ENCODE measurements at places on chromosomes 1 and 21.

DNA sequence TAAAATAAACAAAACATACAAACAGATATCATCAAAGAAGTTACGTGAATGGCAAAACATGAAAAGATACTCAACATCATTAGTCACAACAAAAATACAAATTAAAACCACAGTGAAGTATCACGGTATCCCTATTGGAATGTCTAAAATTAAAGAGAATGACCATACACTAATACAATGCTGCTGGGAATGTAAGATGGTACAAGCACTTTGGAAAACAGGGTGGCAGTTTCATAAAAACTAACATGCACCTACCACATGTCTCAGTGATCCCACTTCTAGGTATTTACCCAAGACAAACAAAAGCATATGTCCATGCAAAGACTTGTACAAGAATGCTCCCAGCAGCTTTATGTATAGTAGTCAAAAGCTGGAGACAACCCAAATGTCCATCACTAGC, 69.1 kb downstream of the HSF2BP start:
- DNase-seq, result no peak

GRCh38 chr1:77524038-77524437, 158.4 kb downstream of the ZZZ3 start:
- DNase-seq, result no peak

GRCh38 chr1:154938604-154939399, 2.3 kb upstream of the PMVK start:
- DNase-seq, result no peak

DNA sequence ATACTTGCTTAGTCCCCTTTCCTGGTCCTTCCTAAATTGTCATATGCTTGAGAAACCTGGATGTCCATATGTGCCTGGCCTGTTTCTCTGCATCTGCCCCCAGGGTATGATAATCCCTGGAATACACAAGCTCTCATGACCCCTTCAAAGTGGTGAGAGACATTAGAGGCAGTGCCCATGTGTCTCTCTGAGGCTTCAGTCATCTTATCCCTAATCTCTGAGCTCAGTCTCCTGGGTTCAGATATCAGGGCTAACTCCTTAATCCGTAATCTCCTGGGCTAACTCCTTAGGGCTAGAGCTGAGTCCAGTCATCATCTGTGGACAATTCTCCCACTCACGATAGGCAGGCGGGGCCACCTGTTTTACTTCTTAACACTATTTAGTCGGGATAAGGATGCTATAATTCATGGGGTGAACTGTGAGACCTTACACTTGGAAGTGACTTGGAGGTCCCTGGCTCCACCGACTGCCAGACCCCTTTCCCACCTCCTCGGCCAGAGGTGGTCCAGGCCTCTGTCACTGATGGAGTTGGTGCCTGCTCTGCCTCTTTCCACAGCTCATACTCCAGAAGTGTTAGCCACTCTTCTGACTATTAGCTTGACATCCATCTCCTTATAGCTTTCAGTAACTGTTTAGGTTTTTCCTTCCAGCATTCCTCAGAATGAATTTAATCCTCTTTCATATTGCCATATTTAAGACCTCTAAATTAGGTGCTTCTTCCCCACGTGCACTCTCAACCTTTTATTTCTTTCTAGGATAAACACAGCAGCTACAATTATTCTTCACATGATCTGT, 22.7 kb downstream of the CCN1 start:
- no peak for DNase-seq

DNA sequence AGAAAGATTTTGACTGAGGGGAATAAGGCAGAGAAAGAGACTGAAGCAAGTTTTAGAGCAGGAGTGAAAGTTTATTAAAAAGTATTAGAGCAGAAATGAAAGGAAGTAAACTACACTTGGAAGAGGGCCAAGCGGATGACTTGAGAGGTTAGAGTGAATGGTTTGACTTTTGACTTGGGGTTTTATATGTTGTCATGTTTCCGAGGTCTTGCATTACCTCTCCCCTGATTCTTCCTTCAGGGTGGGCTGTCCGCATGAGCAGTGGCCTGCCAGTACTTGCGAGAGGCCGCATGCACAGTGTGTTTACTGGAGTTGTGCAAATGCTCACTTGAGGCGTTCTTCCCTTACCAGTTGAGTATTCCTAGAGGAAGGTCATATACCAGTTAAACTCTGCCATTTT, 13.0 kb upstream of the DENND2D start:
- DNase-seq, result no peak

- DNase-seq, result no peak
Measured at GRCh38 chr21:35291973-35292627, 243.0 kb upstream of the RUNX1 start.

- no peak for DNase-seq
Measured at GRCh38 chr21:34133392-34133791, 60.0 kb downstream of the MRPS6 start.

GRCh38 chr1:57258557-57259325, 165.1 kb downstream of the DAB1 start:
- no peak for DNase-seq

Data from skin of body (tissue), 3 donors.